Astrocyte (in vitro differentiated cells and primary cell): ENCODE measurements at places on chromosomes 6 and 20. TPM values are rescaled to one million over a fixed set of nuclear protein-coding genes. Genes with fewer than 3 reads are reported as not detected.

- no peak overlapping the region for H3K27ac ChIP-seq
- DNase-seq: no peak
- H3K36me3 ChIP-seq: no peaks in the 10 kb centered on the region
- H3K4me3 ChIP-seq: no peak overlapping the region
- no peaks in the 10 kb centered on the region for H3K4me1 ChIP-seq
These were observed 364.6 kb upstream of the SULF2 start for GRCh38 chr20:48149902-48150301.

GRCh38 chr6:19167251-19167650 lies 669.9 kb upstream of the ID4 start:
- H3K4me1 ChIP-seq: no peaks in the 10 kb centered on the region
- H3K36me3 ChIP-seq: no peaks in the 10 kb centered on the region
- no peak for DNase-seq
- H3K4me3 ChIP-seq: no peak overlapping the region
- no peak overlapping the region for H3K27ac ChIP-seq

- no peaks in the 10 kb centered on the region for H3K36me3 ChIP-seq
- no peak overlapping the region for H3K27ac ChIP-seq
These were observed 44.2 kb upstream of the MAP3K7 start for GRCh38 chr6:90631046-90631445.

MARCKS gene
- total RNA-seq: 240 and 261 TPM in 2 replicates

ZNF391 gene
- 6.0 and 7.2 TPM in 2 replicates for total RNA-seq

CGA gene
- 1.5 and 2.0 TPM in 2 replicates for total RNA-seq

PRRT1 gene
- 0.45 and 0.67 TPM in 2 replicates for total RNA-seq
